Memory B cell (primary cell): ENCODE measurements at places on chromosomes 6 and 20.

DNA sequence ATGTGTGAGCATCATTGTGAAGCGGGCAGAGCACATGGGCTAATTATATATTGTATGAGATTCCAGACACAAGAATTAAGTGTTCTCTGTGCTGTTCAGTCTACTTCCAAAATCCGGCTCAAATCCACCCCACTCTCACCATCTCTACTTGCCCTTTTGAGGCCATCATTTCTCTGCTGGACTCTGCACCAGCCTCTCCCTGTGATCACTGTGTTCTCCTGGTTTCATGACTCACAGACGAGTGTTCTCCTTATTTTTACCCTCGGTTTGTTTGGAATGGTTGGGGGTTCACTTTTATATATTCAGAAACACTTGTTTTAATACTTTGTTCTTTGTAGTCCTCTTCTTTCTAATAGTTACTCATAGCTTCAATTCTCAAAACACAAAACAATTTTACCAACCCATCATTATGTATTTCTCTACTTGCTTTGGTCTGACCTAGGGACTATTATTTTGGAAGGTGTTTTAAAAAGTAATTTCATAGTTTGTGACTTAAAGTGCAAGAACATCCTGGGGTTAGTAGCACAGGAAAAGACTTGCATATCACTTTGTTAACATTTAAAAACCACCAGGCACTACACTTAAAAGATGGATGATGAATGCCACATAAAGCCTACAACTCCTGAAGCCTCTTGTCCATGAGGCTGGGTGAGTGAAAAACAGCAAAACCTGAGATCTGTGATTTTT is 82.7 kb downstream of the UST start:
- no peak for DNase-seq

DNA sequence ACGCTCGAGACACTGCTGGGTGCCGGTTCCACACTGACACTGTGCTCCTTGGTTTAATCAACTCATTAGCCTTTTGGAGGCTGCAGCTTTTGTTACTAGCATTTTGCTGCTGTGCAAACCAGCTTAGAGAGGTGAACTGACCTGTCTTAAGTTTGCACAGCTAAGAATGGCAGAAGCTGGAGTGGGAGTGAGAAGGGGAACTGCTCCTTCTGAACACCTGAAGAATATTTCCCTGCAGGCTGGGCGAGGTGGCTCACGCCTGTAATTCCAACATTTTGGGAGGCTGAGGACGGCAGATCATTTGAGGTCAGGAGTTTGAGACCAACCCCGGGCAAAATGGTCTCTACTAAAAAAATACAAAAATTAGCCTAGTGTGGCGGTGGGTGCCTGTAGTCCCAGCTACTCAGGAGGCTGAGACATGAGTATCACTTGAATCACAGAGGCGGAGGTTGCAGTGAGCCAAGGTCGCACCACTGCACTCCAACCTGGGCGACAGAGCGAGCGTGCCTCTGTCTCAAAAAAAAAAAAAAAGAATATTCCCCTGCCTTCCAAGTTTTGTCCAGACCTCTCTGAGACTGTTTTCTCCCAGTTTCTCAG is 5.0 kb downstream of the CEBPB start:
- DNase-seq = no peak

GRCh38 chr6:36714511-36714910 is 16.9 kb downstream of the RAB44 start:
- no peak for DNase-seq

DNA sequence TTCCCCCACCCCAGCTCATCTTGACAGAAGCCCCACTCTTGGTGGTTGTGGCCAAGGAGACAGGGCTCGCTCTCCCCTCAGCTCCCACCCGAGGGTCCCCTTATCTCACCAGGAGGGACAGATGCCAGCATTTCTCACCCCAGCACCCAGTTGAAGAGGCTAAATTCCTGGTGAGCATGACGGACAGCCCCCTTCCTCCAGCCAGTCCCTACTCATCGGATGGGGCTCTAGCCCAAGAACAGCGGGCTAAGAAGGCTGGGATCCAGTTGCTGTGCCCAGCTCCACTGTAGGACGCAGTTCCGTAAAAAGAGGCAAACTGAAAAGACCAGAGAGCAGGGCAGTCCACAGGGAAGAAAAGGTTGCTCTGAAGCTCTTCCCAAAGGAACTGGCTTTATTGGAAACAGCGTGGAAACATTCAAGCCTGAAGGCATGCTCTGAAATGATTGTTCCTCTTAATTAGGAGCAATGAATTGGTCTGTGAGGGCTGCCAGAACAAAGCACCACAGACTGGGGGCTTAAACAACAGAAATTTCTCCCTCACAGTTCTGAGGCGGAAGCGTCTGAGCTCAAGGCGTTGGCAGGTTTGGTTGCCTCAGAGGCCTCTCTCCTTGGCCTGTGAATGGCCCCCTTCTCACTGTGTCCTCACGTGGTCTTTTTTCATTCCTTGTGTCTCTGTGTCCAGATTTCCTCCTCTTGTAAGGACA is 17.9 kb upstream of the KIF25 start:
- DNase-seq = no peak

GRCh38 chr20:46575937-46576461 is 25.5 kb upstream of the OCSTAMP start:
- no peak for DNase-seq

DNA sequence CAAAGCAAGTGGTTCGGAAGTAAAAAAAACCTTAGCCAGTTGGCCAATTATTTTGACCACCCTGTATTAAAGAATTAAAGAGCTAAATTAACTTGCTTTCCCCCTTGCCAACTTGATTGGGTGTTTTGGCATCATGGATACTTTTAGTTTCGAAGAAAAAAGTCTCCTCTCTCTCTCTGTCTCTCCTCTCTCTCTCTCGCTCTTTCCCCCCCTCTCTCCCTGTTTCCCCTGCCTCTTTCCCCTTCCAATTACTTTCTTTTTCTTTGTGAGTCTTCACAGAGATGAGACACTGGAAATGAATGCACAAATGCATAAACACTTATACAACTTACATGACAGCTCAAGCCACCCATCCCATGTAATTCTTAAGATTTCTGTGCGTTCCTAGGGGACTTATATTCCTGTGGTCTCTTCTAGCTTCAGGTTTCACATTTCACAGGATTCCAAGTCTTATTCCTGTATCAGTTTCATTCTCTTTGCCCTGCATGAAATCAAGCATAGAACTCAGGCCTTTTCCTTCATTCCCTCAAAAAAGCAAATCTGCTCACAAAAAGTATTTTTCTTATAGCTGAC is 32.9 kb upstream of the EYA4 start:
- no peak for DNase-seq

- no peak for DNase-seq
These were observed 115.4 kb upstream of the BTN3A2 start for GRCh38 chr6:26249707-26249956.

DNA sequence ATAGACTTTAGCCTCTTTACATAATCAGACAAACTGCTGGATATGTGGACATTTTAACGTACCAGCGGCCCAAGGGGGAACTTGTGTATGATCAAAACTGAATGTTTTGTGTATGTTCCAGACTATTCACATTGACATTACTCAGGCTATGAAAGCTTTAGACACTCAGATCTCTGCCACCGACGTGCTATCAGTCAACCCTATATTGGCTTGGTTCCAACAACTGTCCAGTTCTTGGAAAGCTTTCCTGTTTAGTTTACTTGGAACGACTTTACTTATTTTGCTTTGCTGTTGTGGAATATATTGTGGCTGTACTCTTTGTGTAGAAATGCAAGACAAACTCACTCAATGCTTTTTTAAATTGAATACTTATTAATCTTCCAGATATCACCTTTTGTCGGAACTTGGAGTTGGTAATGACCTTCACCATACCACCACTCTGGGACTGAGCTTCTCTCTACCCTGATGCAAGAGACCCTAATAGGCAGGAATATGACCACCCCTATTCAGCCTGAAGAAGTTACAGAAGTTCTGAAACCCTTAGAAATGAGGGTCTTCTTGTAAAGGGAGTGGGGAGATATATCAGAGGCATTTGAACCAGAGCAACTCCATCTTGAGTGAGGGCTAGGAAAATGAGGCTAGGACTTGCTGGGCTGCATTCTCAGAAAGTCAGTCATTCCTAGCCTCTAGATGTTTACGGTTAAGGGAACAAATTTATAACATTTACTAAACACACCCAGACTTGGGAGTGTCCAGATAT is 49.0 kb upstream of the PAX1 start:
- DNase-seq = no peak

DNA sequence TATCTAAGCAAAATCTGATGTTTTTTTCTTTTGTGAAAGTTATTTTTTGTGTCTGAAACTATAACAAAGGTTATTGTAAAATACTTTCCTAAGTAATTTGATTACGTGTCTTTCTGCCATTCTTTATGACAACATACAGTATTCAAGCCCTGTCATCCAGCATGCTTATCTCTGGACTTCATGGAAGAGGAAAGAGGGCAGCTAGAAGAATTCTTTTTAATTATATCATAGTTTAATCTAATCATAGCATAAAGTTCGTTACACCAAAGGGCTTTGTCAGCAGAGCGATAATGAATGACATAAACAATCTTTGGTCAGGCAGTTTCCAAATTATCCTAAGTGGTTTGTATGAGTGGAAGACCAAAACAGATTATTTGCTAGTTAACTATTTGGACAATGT is 3.5 kb downstream of the ENPP3 start:
- no peak for DNase-seq

- no peak for DNase-seq
These were observed 56.1 kb upstream of the UNC93A start for GRCh38 chr6:167235005-167235404.

- no peak for DNase-seq
These were observed 57.4 kb upstream of the PSMF1 start for GRCh38 chr20:1060985-1061384.

DNA sequence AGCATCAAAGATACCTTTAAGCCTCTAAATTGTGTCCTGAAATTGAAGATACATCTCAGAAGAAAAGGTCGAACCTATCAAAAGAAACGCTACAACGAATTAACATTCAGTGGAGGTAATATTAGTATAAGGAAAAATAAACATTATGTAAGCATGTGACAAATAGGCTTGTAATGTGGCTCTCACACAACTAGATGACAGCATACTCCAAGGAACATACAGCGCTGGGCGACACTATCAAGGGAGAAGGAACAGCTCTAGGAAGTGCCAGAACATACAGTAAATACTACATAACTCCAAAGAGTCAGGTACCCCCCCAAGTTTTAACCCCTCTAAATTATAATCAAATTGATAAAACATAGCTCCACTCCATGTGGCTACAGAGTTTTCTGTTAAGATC is 103.5 kb downstream of the LAMP5 start:
- DNase-seq = no peak

DNA sequence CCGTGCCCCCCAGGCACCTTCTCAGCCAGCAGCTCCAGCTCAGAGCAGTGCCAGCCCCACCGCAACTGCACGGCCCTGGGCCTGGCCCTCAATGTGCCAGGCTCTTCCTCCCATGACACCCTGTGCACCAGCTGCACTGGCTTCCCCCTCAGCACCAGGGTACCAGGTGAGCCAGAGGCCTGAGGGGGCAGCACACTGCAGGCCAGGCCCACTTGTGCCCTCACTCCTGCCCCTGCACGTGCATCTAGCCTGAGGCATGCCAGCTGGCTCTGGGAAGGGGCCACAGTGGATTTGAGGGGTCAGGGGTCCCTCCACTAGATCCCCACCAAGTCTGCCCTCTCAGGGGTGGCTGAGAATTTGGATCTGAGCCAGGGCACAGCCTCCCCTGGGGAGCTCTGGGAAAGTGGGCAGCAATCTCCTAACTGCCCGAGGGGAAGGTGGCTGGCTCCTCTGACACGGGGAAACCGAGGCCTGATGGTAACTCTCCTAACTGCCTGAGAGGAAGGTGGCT is 960 bp downstream of the TNFRSF6B start:
- no peak for DNase-seq

DNA sequence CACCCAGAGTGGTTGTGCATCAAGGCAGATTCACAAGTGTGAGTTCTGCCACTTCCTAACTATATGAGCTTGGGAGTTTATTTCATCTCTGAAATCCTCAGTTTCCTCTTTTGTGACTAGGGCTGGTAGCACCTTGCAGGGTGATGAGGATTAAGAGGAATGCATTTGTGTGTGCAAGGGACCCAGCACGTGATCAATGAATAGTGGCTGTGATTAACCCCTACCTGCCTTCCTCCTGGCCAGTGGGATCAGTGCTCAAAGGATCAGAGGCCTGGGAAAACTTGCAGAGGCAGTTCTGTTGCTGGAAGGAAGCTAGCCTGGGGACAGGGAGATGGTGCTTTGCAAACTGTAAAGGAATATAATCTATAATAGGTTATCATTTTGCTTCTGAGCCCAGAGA is 7.3 kb downstream of the SDC4 start:
- DNase-seq = no peak

- no peak for DNase-seq
These were observed 534.0 kb downstream of the PKHD1 start for GRCh38 chr6:51553246-51554015.

- no peak for DNase-seq
These were observed 53.3 kb upstream of the PRL start for GRCh38 chr6:22350109-22350508.

DNA sequence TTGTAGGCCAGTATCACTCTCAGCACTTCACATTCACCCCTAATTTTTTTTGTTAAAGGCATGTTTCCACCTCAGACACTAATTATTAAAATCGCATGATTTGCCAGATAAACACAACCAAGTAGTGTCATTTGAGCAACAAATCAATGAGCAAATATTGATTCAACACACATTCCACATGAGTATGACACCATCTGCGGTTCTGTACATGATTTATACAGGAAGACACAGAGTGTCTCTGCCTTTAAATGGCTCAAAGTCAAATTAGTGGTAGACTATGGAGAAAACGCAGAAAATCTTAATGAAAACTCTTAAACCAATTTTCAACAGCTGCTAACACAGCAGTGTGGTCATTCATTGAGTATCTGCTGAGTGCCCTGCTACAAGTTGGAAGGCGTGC is 300.2 kb downstream of the SOX4 start:
- no peak for DNase-seq

DNA sequence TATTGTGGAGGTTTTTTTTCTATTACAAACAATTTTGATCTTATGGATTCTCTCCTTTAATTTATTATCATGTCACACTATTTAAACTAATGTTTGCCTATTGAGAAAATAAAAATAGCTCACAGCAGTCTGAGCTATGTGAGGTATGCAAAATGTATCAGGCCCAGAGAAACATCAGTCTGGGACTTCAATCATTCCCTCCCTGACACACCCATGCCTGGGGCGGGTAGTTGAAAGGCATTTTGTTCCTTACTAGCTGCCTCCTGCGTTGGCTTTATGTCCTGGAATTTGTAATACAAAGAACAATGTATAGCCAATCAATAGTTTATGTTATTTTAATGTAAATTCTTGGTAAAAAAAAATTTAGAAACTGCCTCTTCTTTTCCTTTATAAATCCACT is 403.3 kb downstream of the EPM2A start:
- no peak for DNase-seq

DNA sequence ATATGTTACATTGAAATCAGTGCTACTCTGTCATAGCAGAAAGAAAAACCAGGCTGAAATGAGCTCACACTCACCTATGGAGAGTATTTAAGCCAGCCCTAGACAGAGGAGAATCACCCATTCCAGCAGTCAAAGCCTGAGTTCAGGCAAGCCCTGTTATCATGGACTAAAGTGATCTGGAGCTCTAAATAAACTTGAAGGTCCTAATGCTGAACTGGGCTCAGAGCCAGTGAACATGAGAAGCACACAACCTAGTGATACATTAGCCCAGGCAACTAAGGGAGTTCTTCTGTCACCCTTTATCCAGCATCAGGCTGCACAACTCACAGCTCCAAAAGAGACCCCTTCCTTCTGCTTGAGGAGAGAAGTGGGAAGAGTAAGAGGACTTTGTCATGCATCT is 425.0 kb downstream of the COL12A1 start:
- DNase-seq = no peak
